ENCODE measurements at places on chromosomes 7 and 10.
A peak's percentile ranks its signal among the peaks of the same experiment; 100 is the strongest.

DNA sequence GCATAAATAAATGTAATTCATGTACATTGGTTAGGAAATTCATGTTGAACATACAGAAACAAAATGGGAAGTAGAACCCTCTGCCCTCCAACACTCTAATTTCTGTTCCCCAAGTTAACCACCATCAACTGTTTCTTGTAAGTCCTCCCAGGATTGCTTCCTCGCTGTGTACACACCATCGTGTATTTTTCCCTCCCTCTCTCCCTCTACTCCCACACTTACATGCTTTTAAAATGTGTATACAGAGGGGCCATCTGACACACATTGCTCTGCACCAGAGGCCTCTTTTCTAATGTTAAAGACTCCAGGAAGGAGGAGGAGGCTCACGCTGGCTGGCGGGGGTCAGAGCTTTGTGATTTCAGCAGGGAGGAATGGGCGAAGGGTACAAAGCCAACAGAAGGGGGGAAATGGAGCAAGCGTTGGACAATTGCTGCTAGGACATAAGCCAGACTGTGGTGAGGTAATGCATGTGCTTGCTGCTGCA lies 1.9 kb upstream of the EPHA1 start:
- no peak for DNase-seq

- no peak for DNase-seq
Observed at GRCh38 chr7:55992346-55992745, 28.0 kb downstream of the NIPSNAP2 start.

- peak; percentile 23 for DNase-seq
Observed at GRCh38 chr7:92246360-92247101, 757 bp downstream of the ANKIB1 start.

DNA sequence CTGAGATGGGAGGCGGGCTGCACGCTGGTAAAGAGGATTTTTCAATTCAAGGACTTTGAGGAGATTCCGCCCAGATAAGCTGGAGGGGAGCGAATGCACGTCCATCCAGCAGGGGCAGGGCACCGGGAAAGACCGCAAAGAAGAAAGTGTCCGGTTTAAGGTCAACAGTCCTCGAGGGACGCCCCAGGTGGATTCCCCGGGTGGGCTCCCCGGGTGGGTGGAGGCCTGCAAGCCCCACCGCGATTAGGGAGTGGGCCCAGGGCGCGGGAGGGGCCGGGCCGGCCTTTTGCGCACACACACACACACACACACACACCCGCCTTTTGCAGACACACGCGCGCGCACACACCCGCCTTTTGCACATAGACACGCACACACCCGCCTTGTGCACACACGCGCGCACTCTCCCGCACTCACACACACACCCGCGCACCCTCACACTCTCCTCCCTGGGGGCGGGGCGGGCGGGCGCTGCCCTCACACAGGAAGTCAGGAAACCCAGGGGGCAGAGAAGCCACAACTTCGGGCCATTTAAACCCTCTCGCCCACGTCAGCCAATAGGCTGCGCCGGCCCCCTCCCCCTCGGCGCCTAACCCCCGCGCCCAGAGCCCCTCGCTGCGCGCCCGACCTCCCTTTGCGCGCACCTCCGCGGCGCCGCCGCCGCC lies 615 bp downstream of the ARHGAP12 start:
- peak; percentile 54 for DNase-seq

GRCh38 chr10:71631007-71631861 lies 88.3 kb downstream of the C10orf105 start:
- no peak for DNase-seq

DNA sequence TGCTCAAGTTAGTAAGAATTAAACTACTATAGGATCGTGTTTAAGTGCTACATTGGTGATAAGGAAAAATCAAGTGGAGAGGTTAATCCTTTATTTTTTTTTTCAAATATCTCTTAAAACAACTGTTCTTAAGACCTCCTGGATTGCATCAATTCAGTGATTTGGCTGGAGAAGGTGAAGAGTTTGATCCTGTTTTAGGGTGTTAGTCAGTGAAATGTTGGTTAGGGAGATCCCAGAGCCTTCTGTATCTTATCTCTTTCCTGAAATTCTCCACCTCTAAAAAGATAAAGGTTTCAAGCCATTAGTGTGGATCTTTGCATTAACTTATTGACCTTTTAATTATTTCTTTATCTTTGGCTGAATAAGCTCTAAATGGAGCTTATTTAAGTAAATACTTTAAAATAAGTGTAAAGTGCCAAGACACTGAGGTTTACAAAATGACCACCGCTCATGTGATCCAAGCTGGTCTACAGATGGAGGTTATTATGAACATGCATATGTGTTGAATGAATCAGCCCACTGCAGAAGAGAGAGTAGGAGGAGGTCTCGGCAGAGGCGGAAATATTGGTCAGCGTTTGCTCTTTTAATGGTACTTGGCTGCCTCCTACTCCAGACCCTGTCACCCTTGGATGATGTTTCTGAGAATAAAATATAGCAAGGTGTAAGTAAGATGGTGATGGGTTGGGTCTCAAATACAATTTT lies 51.8 kb upstream of the BMPER start:
- no peak for DNase-seq

DNA sequence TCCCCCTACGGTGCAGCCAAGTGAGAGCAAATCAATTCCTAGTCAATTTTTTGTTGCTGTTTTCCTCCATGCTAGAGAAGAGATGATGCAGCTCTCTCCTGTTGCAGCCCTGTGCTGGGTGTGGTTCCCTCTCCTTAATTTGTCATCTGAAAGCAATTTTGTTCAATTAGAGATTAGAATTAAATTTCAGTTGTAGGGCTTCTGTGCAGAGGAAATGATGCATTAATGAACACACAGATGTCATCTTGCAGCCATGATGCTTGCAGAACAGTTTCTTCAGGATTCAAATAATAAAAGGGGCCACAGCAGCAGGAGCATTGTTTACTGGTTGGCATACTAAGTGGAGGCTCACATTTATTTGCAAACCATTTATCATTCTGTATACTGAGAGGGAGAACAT lies 266.0 kb downstream of the AUTS2 start:
- no peak for DNase-seq

DNA sequence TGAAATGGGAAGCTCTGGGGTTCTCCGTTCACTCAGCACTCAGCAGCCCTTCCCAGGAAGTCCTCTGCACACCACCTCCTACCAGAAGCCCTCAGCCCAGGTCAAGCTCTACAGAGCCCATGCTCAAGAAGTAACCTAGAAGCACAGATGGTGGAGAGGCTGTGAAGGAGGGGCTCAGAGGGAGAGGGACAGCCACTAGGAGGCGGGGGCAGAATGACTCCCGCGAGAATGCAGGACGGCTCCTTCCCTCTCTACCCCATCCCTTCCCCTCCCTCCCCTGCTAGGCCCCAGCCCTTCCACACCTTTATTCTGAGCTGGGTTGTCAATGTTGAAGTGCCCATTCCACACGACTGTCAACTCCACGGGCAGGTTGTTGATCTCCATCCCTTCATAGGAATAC lies 373.2 kb downstream of the PLXNA4 start:
- DNase-seq, result no peak

DNA sequence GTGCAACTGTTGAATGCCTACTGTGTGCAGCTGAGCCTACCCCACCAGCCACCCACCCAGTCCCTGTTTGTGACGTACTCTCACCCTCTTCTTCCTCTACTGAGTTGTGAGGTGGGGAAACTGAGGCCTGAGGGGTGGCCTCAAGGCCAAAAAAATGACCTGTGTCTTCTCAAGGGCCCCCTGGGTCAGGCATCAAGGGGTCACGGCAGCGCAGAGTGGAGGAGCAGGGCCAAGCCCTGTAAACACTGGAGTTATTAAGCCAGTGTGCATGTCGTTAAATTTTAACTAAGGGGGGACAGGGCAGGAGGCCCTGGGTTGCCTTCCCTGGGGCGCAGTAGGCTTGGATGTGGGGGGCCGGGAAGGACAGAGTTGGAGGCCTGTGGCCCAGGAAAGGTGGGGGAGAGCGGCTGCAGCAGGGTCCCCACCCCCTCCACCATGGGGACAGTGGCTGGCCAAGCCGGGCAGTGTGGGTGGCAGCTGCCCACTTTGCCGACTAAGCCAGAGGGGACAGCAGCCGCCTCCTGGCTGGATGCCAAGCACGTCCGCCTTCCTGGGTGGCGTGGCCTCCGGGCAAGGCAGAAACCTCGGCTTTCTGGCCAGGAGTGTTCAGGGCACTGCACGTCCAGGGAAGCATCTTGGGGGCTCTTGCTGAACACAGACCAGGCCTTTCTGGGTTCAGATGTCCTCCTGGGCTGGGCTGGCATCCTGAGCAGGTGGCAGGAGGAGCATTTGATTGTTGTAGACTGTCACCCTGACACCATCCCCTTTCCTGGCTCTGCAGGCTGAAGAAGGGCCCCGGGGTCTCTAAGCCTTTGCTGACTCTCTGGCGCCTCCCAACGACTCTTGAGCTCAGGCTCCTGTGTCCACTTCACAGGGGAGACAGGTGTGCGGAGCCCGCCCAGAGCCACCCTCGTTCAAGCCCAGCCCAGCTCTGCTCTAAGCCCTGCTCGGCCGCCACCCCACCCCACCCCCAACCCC lies 1.9 kb downstream of the SLC29A4 start:
- peak; percentile 46 for DNase-seq

GRCh38 chr7:107718456-107719193 lies 25.3 kb upstream of the CBLL1 start:
- DNase-seq, result no peak

DNA sequence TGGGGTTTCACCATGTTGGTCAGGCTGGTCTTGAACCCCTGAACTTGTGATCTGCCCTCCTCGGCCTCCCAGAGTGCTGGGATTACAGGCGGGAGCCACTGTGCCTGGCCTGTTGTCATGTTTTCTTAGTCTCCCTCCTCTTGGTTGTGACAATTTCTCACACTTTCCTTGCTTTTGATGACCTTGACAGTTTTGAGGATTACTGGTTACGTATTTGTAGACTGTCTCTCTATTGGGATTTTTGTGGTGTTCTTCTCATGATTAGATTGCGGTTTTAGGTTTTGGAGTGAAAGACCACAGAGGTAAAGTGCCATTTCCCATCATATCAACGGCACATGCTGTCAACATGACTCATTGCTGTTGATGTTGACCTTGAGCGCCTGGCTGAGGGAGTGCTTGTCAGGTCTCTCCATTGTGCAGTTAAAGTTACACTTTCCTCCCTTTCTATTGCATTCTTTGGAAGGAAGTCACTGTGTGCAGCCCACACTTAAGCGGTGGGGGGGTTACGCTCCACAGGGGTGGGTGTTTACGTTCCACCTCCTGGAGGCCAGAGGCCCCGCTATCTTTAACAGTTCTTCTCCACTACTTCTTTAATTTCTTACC lies 10.8 kb downstream of the NEURL1 start:
- DNase-seq, result peak; percentile 47

All from stimulated activated naive CD8-positive, alpha-beta T cell treated with anti-CD3 and anti-CD28 coated beads, Interleukin-15, Interleukin-2, amounts not matched to agents 100 U/mL and 50 U/mL, for 24 hours (primary cell).